Activated CD4-positive, alpha-beta T cell treated with anti-CD3 and anti-CD28 coated beads for 48 hours (primary cell): ENCODE measurements at places on chromosomes 5 and 9.

GRCh38 chr9:71754151-71754550 lies 14.2 kb downstream of the CEMIP2 start:
- no peak for DNase-seq

GRCh38 chr5:53490747-53491146 lies 10.3 kb downstream of the FST start:
- DNase-seq, result no peak

- DNase-seq, result no peak
Measured at GRCh38 chr5:177440990-177441780, 5.4 kb upstream of the PRR7 start.

- no peak for DNase-seq
Measured at GRCh38 chr5:148816782-148817181, 9.6 kb upstream of the ADRB2 start.

- no peak for DNase-seq
Measured at GRCh38 chr9:125593581-125594222, 113.3 kb downstream of the MAPKAP1 start.

GRCh38 chr5:138243794-138244193 lies 30.6 kb downstream of the GFRA3 start:
- DNase-seq, result no peak

GRCh38 chr9:121454972-121455371 lies 44.7 kb downstream of the GGTA1 start:
- no peak for DNase-seq

DNA sequence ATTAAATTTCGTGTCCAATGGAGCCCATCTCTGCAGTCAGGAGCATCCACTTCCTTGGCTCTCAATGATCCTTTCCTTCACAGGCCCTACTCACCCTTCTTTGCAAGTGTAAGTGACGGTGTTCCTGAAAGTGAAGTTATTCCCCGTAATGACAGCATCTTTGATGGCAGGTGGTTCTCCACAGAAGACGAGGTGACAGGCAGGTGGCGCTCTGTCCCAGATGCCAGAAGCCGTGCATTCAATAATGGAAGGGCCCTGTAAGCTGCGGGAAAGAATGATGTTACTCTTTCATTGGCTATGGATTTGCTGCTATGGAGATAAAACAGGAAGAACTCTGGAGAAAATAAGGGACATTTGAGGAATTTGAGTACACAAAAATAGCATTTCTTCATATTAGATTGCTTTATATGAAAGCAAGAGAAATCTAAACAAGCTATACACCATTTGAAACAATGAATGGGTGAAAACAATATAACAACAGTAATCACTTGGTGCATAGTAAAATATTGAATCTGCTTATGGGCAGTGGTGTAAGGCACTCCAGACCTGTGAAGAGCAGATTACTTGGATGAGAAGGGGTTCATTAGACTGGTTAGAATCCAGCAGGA lies 89.9 kb upstream of the TXNDC8 start:
- DNase-seq, result peak; percentile 54

DNA sequence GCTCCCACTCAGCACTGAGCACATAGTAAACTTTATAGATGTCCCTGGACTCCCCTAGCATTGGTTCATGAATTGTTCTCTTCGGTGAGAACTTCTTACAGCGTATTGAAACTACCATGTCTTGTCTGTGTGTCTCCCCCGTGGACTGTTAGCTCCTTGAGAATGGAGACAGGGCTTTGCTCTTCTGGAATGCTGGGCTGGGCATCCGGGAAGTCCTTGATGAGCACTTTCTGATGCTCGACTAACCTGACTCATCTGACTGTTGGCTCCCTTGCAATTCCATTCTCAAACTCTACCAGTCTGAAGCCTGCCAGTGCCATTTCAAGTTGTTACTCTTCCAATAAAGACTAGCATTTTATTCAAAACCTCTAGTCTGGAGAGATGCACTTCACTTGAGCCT lies 15.0 kb upstream of the PFDN1 start:
- DNase-seq, result no peak
